ENCODE measurements at places on chromosomes 13 and 19.

GRCh38 chr13:36432106-36432544, at the start of gene CCNA1:
Gene CCNA1, plus strand, starts transcription at chr13:36432495. Its CDS starts 562 bp downstream, at chr13:36433057.
- DNase-seq, result no peak

DNA sequence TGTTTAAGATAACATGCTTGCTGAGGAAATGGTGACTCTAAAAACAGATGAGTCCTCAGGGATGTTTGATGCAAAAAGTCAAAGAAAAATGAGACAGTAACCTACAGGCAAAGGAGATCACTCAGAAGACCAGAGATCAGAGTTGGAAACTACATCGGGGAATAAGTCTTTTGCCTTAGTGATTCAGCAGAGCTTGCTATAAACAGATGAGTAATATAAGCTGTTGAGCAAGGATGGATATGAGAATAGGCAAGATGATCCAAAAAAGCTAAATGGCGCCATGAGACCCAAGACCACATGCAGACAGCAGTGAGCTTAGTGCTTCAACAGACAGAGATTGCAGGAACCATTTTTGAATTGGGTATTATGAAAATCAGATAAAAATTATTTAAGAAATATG, 168.6 kb downstream of the POSTN start:
- no peak for DNase-seq

- no peak for DNase-seq
Measured at GRCh38 chr19:18504886-18505610, 16.8 kb downstream of the ELL start.

DNA sequence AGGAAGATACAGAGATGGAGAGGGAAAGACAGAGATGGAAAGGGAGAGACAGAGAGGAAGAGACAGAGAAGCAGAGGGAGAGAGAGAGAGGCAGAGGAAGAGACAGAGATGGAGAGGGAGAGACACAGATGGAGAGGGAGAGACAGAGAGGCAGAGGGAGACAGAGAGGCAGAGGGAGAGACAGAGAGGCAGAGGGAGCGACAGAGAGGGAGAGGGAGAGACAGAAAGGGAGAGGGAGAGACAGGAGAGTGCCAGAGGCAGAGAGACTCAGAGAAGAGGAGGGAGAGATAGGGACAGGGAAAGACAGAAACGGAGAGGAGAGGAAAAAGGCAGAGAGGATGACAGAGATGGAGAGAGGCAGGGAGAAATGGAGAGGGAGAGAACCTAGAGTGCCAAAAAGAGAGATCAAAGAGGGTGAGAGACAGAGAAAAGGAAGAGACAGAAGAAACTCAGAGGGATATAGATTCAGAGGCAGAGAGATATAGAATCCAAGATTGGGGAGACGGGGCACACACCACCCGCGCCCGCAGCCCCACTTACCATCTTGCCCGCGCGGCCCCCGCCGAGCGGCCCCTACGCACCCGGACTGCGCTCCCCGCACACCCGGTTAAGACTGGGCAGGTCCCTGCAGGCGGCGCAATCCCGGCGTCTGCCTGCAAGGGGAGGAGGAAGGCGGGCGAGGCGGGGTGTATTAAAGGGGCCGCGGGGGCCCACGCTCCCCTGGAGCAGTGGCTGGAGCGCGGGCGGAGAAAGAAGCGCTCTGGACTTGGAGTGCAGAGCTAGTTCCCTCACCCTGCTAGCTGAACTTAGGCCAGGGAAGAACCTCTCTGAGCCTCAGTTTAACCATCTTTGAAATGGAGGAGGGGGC, 10.7 kb downstream of the TM6SF2 start:
- no peak for DNase-seq

- no peak for DNase-seq
Measured at GRCh38 chr13:26382366-26382765, 128.4 kb downstream of the CDK8 start.

- DNase-seq, result no peak
Measured at GRCh38 chr13:23679220-23679619, 109.0 kb downstream of the TNFRSF19 start.

GRCh38 chr13:45799451-45799850, 52.1 kb downstream of the SIAH3 start:
- no peak for DNase-seq

DNA sequence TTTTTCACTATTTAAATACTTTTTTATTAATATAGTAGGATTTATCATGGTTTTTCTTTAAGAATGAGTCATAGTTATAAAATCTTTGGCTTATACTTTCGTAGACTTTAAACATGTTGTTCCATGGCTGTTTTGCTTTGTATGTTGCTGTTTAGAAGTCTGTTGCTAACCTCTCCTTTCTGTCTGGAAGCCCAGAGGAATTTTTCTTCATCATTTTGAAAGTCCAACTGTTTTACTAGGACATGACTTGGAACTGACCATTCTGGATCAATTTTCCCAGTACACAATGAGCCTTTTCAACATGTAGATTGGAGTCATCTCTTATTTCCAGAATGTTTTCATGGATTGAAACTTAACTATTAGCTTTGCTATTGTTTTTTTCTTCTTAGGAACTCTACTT, 7.9 kb downstream of the CAB39L start:
- no peak for DNase-seq

DNA sequence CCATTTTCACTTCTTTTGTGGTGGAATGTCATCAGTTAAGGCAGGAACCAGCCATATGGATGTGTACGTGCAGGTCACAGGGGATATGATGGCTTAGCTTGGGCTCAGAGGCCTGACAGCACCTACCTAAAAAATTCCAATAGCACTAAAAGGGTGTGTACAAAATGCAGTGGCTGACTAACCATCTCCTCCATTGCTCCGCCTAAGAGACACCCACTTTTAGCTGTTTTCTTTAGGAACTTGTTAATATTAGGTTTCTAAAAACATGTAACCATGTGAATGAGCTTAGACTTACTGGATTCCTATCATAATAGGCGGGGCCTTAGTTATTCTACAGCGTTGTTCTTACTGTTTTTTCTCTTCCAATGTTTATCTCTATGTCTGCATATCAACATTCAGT, 25.8 kb downstream of the GP6 start:
- DNase-seq, result no peak

DNA sequence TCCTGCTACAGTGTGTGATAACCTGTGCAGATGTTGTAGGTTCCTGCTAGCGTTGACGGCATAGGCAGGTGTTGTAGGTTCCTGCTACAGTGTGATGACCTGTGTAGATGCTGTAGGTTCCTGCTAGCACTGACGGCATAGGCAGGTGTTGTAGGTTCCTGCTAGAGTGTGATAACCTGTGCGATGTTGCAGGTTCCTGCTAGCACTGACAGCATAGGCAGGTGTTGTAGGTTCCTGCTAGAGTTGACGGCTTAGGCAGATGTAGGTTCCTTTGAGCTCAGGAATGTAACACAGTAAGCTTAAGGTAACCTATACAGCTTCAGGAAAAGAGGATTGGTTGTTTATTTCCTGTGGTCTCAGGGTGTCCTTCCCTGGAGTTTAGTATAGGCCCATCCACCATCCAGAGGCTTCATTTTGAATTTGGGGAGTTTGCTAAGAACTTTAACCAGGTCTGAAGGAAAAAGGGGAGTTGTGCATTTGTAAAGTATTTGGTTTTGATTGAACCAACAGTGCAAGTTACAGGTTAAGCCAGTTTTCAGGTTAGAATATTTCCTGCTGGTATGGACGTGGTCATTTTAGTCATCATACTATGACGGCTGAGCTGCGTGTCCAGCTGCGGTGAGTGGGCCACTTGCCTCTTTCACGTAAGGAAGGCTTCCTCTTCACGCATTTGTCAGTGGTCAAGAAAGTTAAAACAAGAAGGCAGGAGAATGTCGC, 53.8 kb downstream of the ATP11A start:
- no peak for DNase-seq

- no peak for DNase-seq
Measured at GRCh38 chr13:109781384-109782065, 4.9 kb downstream of the IRS2 start.

DNA sequence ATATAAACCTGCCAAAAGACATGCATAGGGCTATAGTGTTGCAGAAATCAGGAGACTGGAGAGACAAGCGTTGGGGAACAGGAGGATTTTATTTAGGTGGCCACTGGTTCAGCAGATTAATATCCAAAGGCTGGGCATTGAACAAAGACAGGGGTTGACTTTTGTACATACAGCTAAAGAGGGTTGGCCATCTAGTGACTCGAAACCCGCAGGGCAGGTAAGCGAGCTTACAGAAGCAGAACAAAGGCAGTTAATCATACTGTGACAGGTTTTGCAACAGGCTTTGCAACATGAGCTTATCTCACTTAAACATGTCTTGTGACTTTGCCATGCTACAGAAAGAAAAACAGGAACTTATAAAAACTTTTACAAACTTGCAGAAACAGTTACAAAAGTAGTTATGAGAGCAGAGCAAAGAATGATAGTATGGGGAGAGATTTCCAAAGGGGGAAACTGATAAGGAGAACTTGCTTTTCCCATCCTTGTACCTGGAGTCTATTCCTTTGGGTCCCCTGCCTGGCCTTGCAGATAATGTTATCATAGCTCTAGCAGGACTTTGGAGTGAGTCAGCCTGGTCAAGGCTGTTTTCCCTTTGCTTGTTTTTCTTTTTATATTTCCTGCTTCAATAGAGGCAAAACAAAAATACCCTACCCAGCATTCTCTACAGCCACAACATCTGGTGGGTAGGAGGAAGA, 234.2 kb downstream of the PCDH17 start:
- DNase-seq, result no peak

GRCh38 chr19:16829010-16829821, at the start of gene SIN3B:
Gene SIN3B, plus strand, starts transcription at chr19:16829398. Its CDS starts 23 bp downstream, at chr19:16829421.
- DNase-seq, result peak; percentile 79

- no peak for DNase-seq
Measured at GRCh38 chr13:48648446-48648845, 5.3 kb upstream of the CYSLTR2 start.

DNA sequence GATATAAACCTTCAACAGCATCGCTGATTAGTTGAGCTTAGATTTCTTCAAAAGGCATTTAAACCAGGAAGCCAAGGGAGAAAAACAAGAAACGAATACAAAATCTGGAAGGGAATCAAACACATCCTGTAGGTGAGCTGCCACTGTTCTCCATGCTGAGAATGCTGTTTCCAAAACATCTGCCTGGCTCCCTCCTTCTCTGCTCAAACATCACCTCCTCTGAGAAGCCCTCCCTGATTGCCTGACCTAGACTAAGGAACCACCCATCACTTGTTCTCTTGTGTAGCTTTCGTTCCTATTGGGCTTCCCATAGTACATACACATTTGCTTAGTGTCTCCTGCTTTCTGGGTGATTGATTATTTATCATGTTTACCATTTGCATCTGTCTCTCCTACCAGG, 152.7 kb downstream of the CACNA1A start:
- DNase-seq, result no peak

- DNase-seq, result no peak
Measured at GRCh38 chr13:112895521-112896465, 73.2 kb upstream of the MCF2L start.

DNA sequence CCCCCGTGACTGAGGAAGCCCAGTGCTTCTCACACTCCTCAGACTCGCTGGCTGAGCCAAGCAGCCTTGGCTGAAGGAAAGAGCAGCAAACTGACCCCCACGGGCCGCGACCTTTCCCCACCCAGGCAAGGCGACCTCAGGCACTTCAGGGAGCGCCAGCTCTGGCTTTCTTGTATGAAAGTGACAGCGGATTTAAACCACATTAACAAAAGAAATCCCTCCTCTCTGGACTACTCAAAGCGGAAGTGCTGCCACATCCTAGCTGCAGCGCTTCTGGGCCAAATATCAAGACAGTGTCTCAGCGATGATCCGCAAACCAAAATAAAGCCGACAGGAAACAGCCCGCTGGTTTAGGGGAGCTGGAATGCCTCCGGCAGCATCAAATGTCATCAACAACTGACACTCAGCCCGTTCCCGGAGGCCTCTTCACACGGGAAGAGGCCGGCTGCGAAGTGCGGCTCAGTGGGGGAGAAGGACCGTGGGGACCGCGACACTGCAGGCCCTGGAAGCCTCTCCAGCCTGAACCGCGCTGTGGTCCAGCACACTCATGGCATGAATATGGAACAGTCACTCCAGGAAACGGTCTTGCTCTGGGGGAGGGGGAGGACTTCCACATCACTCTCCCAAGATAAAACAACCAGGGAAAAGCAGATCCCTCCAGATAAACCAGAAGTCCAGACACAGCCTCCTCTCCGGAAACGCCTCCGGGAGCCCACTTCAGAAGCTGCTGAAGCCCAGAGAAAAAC, 1.4 kb downstream of the RASA3 start:
- DNase-seq, result peak; percentile 36

- DNase-seq, result no peak
Measured at GRCh38 chr13:21736926-21737325, 66.1 kb downstream of the FGF9 start.

DNA sequence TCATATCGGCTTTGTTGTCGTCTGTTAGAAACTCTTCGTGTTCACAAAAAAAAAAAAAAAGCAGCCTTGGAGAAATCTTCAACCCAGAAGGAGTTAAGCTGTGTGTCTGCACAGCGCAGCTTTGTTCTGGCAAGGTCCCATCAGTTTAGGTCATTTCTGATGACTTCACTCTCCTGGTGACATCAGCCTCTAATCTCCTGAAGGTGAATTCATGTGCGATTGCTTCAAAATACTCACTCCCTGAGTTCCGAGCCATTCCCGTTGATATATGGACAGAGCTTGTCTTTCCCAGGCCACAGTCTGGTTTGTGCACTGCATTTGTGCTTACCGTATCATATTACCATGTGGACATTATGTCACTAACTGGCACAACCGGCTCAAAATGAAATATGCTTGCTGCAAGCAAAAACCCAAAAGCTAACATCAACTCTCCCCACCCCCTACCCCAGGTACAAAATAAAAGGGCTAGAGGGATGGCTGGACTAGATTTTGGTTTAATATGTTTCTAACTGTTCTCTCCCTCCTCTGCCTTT, 342.4 kb downstream of the KCNRG start:
- no peak for DNase-seq

- DNase-seq, result no peak
Measured at GRCh38 chr13:110014719-110015118, 228.3 kb upstream of the IRS2 start.

DNA sequence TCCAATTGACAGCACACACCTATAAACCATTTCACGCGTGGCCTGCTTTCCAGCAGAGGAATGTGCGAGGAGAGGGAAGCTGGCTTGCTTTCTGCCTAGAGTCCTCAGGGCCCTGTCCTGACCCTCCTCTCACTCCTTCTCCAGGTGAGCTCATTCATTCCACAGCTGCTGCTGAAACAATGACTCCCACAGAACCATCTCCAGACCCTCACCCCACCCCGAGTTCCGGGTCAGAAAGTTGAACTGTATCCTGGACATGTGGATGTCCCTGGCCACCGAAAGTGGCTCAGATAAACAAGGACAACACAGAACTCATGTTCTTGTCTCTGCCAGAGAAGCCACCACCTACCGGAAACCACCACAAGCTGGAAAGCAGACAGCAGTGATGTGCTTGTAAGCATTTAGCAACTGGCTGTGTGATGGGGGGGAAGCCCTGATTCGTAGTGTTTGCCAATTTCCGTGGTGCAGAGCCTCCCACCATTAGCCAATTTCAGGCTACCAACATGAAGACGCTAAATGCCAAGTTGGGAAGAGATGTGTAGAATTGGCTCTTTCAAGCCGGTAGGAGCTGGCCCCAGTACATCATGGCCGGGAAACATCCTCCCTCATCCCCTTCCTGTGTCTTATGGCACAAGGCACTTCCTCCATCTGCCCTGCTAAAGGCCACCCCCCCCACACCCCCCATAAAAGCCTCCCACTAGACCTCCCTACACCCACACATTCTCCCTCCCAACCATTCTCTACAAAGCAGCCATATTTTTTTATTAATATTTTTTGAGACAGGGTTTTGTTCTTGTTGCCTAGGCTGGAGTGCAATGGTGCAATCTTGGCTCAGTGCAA, 5.0 kb downstream of the SYCE2 start:
- DNase-seq, result peak; percentile 7

Measured in activated CD4-positive, CD25-positive, alpha-beta regulatory T cell (primary cell).